ENCODE measurements at places on chromosomes 3 and 15.

DNA sequence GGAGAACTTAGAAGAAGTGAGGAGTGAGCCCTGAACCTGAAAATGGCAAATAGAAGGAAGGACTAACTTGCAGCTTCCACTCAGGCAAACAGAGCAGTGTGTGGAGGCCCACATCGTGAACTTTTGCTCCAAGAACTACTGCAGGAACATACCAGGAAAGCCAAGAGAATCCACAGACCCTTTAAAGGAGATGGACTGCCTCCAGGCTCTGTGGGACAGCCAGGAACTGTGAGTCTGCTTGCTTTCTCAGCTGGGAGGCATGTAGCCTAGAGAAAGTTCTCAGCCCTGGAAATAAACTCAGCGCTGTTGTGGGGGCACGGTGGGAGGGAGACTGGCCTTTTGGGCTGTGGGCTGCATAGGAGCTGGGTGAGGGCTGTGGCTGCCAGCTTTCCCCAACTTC lies 93.0 kb downstream of the SNRK start:
- no peak for DNase-seq

GRCh38 chr3:29475305-29475840 lies 194.5 kb downstream of the RBMS3 start:
- DNase-seq: no peak

DNA sequence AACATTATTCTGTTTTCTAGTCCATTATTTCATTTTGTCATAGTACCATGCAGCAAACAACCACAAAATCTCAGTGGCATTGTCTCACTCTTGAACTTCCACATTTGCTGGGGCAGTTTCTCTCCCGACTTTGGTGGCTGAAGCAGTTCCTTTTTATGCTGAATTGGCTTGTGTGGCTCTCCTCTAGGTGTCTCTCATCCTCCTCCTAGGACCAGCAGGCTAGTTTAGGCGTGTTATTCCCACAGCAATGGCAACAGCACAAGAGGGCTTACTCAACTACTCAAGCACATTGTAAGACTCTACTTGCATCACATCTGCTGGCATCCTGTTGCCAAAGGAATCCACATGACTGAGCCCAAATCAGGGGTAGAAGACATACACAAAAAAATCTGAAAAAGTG lies 201.8 kb upstream of the KCNH8 start:
- DNase-seq: no peak

GRCh38 chr3:41318520-41318919 lies 119.2 kb downstream of the CTNNB1 start:
- no peak for DNase-seq

GRCh38 chr3:23607184-23607847 lies 198.4 kb upstream of the UBE2E1 start:
- no peak for DNase-seq

- DNase-seq: no peak
Measured at GRCh38 chr3:107913701-107914100, 177.1 kb downstream of the CD47 start.

GRCh38 chr3:115512565-115513415 lies 110.5 kb upstream of the GAP43 start:
- DNase-seq: peak; percentile 24

- no peak for DNase-seq
Measured at GRCh38 chr3:43540624-43541023, 81.2 kb downstream of the ANO10 start.

- no peak for DNase-seq
Measured at GRCh38 chr15:48936666-48937065, 27.1 kb downstream of the SHC4 start.

GRCh38 chr15:41501931-41502794 lies 8.5 kb downstream of the ITPKA start:
- no peak for DNase-seq

DNA sequence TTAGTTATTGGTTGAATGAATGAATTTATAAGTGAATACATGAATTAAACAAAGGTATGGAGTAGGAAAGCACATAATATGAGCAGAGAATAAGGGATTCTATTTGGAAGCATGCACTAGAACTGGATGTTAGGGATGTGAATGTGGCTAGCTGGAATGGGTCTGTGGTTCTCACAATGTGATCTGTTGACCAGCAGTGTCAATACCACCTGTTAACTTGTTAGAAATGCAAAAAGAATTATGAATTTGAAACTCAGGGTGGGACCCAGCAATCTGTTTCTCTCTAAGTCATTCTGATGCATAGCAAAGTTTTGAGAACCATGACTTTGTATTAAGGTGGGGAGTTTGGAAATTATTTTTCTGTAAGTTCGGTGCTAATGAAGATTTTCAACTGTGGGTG lies 41.0 kb upstream of the SATB1 start:
- DNase-seq: no peak

DNA sequence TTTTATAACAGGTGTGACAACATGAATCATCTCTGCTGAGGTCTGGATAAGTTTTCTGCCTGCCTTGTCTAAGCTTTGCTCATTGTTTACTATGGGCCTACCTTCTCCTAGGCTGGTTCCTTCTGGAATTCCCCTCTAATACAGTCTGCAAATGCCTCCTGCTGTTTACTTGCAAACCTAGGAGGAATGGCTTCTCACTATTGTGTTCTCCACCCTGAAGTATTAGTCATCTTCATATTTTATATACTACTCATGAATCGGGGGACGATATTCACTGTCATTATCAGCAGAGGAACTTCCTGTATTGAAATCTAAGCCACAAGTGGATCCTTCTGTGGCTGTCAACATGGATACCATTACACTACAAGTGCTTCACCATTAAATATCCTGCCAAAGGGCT lies 154.8 kb downstream of the PLCL2 start:
- DNase-seq: no peak

GRCh38 chr3:14687360-14687759 lies 12.4 kb downstream of the C3orf20 start:
- no peak for DNase-seq

GRCh38 chr3:46097691-46098241 lies 70.5 kb upstream of the XCR1 start:
- no peak for DNase-seq

Data from NCI-H1436 treated with DMSO at 0.1 percent for 48 hours (cell line).